ENCODE measurements at places on chromosomes 12 and 14.

- no peaks in the 10 kb centered on the region for H3K4me1 ChIP-seq
- H3K27ac ChIP-seq = no peak overlapping the region
- DNase-seq = no peak
These were observed 382.8 kb downstream of the ADAMTS20 start for GRCh38 chr12:43169115-43169681.

DNA sequence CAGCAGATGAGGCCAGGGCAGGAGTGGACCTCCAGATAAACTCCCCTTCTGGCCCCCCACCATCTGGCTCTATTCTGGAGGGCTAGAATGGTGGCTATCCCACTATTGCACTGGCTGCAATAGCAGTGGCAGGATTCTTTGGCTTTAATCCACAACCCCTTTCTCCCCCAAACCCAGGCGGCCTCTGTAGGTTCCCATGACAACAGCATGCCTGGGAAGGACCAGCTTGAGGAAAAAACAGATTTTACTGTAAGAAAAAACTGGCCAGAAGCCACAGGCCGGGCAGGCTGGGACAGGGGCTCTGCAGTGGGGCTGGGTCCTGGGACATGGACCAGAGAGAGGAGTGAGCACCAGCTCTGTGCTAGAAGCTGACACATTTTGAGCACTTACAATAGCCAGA lies 13.6 kb upstream of the ACVR1B start:
- no peak overlapping the region for H3K27ac ChIP-seq
- no peaks in the 10 kb centered on the region for H3K4me1 ChIP-seq
- no peak overlapping the region for H3K4me3 ChIP-seq
- peaks cover 8% of the 10 kb centered on the region for H3K27me3 ChIP-seq
- no peak for DNase-seq
- no peaks in the 10 kb centered on the region for H3K36me3 ChIP-seq

GRCh38 chr12:6044082-6044481 lies 80.4 kb downstream of the VWF start:
- no peak for DNase-seq
- H3K36me3 ChIP-seq = no peaks in the 10 kb centered on the region
- H3K27me3 ChIP-seq = peaks cover 4% of the 10 kb centered on the region
- H3K27ac ChIP-seq = no peak overlapping the region

- H3K36me3 ChIP-seq = no peaks in the 10 kb centered on the region
- no peaks in the 10 kb centered on the region for H3K4me1 ChIP-seq
- no peak overlapping the region for H3K4me3 ChIP-seq
- no peak for DNase-seq
These were observed 15.8 kb downstream of the FOXA1 start for GRCh38 chr14:37579274-37579673.

GRCh38 chr14:66022526-66022925 lies 463.6 kb upstream of the CCDC196 start:
- no peak overlapping the region for H3K4me3 ChIP-seq
- H3K27ac ChIP-seq = no peak overlapping the region
- no peak for DNase-seq
- H3K27me3 ChIP-seq = no peaks in the 10 kb centered on the region
- no peaks in the 10 kb centered on the region for H3K4me1 ChIP-seq
- no peaks in the 10 kb centered on the region for H3K36me3 ChIP-seq

- no peak overlapping the region for H3K27ac ChIP-seq
- H3K27me3 ChIP-seq = no peaks in the 10 kb centered on the region
These were observed 20.3 kb downstream of the HEBP1 start for GRCh38 chr12:12979731-12980259.

GRCh38 chr12:127336416-127336815 lies 930.6 kb upstream of the TMEM132C start:
- H3K4me3 ChIP-seq = no peak overlapping the region
- DNase-seq = no peak
- H3K4me1 ChIP-seq = no peaks in the 10 kb centered on the region
- no peak overlapping the region for H3K27ac ChIP-seq

GRCh38 chr14:68181519-68182326 lies 362.1 kb downstream of the RAD51B start:
- H3K27ac ChIP-seq = peak overlapping the region; percentile 24
- peaks cover 29% of the 10 kb centered on the region for H3K4me1 ChIP-seq
- DNase-seq = no peak

- DNase-seq = no peak
- H3K27ac ChIP-seq = no peak overlapping the region
- H3K4me1 ChIP-seq = peaks cover 3% of the 10 kb centered on the region
- no peak overlapping the region for H3K4me3 ChIP-seq
- peaks cover 20% of the 10 kb centered on the region for H3K36me3 ChIP-seq
These were observed 32.3 kb downstream of the RALGAPA1 start for GRCh38 chr14:35776823-35777222.

- DNase-seq = peak; percentile 53
- no peaks in the 10 kb centered on the region for H3K4me1 ChIP-seq
- no peak overlapping the region for H3K4me3 ChIP-seq
- no peak overlapping the region for H3K27ac ChIP-seq
- H3K36me3 ChIP-seq = peaks cover 65% of the 10 kb centered on the region
- H3K27me3 ChIP-seq = no peaks in the 10 kb centered on the region
These were observed 17.6 kb downstream of the TDP1 start for GRCh38 chr14:89973234-89973823.

DNA sequence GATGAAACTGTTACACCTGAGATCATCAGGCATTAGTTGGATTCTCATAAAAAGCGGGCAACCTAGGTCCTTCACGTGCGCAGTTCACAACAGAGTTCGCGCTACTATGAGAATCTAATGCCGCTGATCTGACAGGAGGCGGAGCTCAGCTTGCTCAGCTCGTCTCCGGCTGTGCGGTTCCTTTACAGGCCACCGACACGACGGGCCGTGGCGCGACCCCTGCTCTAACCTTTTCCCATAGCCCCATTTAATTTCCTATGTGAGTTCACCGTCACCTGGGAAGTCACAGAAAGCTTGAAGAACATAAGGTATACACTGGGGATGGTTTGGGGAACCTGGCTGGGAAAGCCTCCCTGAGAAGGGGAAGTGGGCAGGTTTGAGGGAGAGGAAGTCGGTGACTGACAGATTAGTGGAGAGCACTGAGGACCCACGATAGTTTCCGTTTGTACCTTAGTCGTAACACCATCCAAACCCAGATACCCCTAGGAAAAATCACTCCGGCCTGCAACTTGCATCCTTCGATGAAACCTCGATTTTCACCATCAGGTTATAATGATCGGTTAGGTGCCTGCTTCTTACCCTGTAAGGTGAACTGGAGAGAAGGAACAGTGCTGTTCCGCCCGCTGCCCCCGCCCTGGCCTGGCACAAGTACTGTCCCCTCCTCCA lies 2.8 kb upstream of the AAAS start:
- H3K4me3 ChIP-seq = peak overlapping the region; percentile 90
- peaks cover 3% of the 10 kb centered on the region for H3K36me3 ChIP-seq
- peaks cover 6% of the 10 kb centered on the region for H3K27me3 ChIP-seq
- peak; percentile 61 for DNase-seq

GRCh38 chr12:94714378-94715114 lies 64.2 kb upstream of the TMCC3 start:
- no peak overlapping the region for H3K4me3 ChIP-seq
- no peaks in the 10 kb centered on the region for H3K27me3 ChIP-seq
- no peak for DNase-seq
- no peak overlapping the region for H3K27ac ChIP-seq
- H3K36me3 ChIP-seq = no peaks in the 10 kb centered on the region
- H3K4me1 ChIP-seq = no peaks in the 10 kb centered on the region

GRCh38 chr12:34300376-34301250 lies 278.3 kb downstream of the ALG10 start:
- H3K36me3 ChIP-seq = peaks cover 2% of the 10 kb centered on the region
- no peak overlapping the region for H3K27ac ChIP-seq
- no peaks in the 10 kb centered on the region for H3K4me1 ChIP-seq
- H3K27me3 ChIP-seq = no peaks in the 10 kb centered on the region
- DNase-seq = no peak
- no peak overlapping the region for H3K4me3 ChIP-seq

DNA sequence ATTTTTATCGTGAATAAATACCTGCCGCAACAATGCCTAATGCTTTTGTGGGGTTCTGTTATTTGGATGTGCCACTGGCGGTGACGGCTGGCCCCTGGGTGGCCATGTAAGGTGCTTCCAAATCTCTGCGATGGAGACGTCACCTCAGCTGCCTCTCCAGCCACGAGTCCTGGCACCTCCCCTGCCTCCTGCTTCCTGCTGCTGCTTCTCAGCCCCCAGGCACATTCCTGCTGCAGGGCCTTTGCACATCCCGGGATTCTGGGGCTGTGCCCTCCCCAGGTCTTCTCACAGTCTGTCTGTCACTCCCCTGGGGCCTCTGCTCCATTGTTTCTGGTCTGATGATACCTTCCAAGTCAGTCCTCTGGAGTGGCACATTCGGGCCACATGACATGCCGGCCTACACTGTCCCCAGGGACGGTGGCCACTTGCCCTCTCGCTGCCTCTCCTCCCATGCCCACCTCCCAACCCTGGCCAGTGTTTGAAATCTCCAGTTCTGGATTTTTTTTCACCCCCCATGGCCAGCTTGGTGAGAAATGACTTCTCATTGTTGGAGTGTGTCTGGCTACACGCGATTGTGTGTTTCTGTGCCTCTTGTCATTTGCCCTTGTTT lies 151.8 kb downstream of the KIF26A start:
- DNase-seq = no peak
- no peaks in the 10 kb centered on the region for H3K4me1 ChIP-seq
- no peaks in the 10 kb centered on the region for H3K36me3 ChIP-seq
- H3K4me3 ChIP-seq = no peak overlapping the region
- no peak overlapping the region for H3K27ac ChIP-seq

GRCh38 chr14:45015133-45015532 lies 53.1 kb downstream of the TOGARAM1 start:
- H3K36me3 ChIP-seq = peaks cover 9% of the 10 kb centered on the region
- no peak overlapping the region for H3K27ac ChIP-seq

DNA sequence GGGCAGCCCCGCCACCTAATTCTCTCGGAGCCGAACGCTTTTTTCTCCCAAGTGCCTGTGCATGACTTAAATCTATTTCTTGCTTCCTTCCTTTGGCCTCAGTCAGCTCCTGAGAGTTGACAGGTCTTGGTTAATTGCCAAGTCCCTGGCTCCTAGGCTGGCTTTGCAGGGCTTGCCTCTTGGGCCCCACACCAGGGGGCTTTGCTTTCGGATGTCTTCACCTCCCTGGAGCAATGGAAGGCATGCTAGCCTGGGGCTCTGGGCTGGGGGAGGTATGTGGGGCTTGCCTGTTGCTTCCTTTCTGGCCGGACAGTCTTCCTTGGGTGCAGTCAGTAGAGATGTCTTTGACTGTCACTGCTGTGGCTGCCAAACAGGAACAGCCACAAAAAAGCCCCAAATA lies 2.2 kb upstream of the KRT80 start:
- DNase-seq = no peak
- H3K27ac ChIP-seq = no peak overlapping the region
- H3K27me3 ChIP-seq = peaks cover 8% of the 10 kb centered on the region
- H3K4me1 ChIP-seq = peaks cover 8% of the 10 kb centered on the region

- H3K27me3 ChIP-seq = no peaks in the 10 kb centered on the region
- H3K4me1 ChIP-seq = peaks cover 46% of the 10 kb centered on the region
- H3K4me3 ChIP-seq = no peak overlapping the region
- peaks cover 27% of the 10 kb centered on the region for H3K36me3 ChIP-seq
- no peak overlapping the region for H3K27ac ChIP-seq
These were observed 15.5 kb downstream of the TPCN1 start for GRCh38 chr12:113236539-113237399.

GRCh38 chr12:107145397-107145796 lies 52.0 kb upstream of the CRY1 start:
- H3K4me3 ChIP-seq = no peak overlapping the region
- H3K27me3 ChIP-seq = no peaks in the 10 kb centered on the region
- H3K36me3 ChIP-seq = no peaks in the 10 kb centered on the region
- no peak overlapping the region for H3K27ac ChIP-seq
- no peaks in the 10 kb centered on the region for H3K4me1 ChIP-seq

- peak overlapping the region; percentile 76 for H3K4me3 ChIP-seq
- peak; percentile 31 for DNase-seq
- H3K27me3 ChIP-seq = peaks cover 60% of the 10 kb centered on the region
- no peaks in the 10 kb centered on the region for H3K36me3 ChIP-seq
- H3K27ac ChIP-seq = no peak overlapping the region
These were observed 610 bp downstream of the C14orf132 start for GRCh38 chr14:96039633-96040311.

DNA sequence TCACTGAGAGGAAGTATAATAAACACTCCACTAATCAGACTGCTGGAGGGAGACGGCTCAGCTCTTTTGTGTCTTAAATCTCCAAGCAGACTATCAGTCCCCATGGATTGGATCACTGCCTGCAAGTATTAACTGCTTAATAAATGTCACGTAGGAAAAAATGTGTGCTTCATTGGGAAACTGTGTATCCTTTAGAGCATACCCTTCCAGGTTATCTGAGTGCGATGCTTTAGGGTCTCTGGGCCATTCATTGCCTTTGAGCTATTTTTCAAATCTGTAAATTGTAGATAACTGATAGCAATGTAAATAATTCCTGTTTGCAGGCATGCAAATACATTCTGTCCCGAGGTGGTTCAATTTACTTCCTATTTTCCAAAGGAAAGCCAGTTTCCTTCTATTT lies 45.0 kb upstream of the VASH1 start:
- no peaks in the 10 kb centered on the region for H3K36me3 ChIP-seq
- peaks cover 8% of the 10 kb centered on the region for H3K27me3 ChIP-seq
- H3K4me1 ChIP-seq = no peaks in the 10 kb centered on the region
- no peak overlapping the region for H3K27ac ChIP-seq
- no peak for DNase-seq

DNA sequence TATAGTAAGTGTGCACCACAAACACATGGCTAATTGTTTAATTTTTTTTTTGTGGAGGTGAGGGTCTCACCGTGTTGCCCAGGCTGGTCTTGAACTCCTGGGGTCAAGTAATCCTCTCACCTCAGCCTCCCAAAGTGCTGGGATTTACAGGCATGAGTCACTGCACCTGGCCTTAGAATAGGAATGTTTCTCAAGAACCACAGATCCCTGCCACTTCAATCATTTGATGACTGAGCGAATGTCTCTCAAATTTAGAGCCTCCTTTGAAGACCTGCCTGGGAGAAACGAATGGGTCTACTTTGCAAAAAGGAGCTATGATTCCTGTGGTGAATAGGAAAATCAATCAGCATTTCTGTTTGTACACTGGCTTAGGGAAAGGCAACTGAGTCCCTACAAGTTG lies 33.5 kb upstream of the CHST11 start:
- H3K27me3 ChIP-seq = no peaks in the 10 kb centered on the region
- peaks cover 45% of the 10 kb centered on the region for H3K4me1 ChIP-seq
- H3K4me3 ChIP-seq = no peak overlapping the region
- no peak for DNase-seq
- no peak overlapping the region for H3K27ac ChIP-seq

Data from activated naive CD8-positive, alpha-beta T cell treated with anti-CD3 and anti-CD28 coated beads, Interleukin-2, amount 50 U/mL, for 24 hours (primary cell).